HCT116 (cell line): ENCODE measurements at places on chromosomes 5 and 9. TPM values are rescaled to one million over a fixed set of nuclear protein-coding genes. Genes with fewer than 3 reads are reported as not detected.

- H3K4me3 ChIP-seq = no peak overlapping the region
- H3K4me1 ChIP-seq = no peaks in the 10 kb centered on the region
- H3K36me3 ChIP-seq = 0 out of 2 replicates have a peak, but pooled peaks cover 3% of the 10 kb centered on the region
- no peaks in the 10 kb centered on the region for H3K27me3 ChIP-seq
Measured at GRCh38 chr9:137660144-137660543, 41.3 kb downstream of the EHMT1 start.

- no peak overlapping the region for H3K4me3 ChIP-seq
- no peaks in the 10 kb centered on the region for H3K36me3 ChIP-seq
- no peak for DNase-seq
- H3K27ac ChIP-seq = no peak overlapping the region
- peaks cover 49% of the 10 kb centered on the region for H3K27me3 ChIP-seq
Measured at GRCh38 chr9:87269296-87270176, 228.1 kb upstream of the DAPK1 start.

DNA sequence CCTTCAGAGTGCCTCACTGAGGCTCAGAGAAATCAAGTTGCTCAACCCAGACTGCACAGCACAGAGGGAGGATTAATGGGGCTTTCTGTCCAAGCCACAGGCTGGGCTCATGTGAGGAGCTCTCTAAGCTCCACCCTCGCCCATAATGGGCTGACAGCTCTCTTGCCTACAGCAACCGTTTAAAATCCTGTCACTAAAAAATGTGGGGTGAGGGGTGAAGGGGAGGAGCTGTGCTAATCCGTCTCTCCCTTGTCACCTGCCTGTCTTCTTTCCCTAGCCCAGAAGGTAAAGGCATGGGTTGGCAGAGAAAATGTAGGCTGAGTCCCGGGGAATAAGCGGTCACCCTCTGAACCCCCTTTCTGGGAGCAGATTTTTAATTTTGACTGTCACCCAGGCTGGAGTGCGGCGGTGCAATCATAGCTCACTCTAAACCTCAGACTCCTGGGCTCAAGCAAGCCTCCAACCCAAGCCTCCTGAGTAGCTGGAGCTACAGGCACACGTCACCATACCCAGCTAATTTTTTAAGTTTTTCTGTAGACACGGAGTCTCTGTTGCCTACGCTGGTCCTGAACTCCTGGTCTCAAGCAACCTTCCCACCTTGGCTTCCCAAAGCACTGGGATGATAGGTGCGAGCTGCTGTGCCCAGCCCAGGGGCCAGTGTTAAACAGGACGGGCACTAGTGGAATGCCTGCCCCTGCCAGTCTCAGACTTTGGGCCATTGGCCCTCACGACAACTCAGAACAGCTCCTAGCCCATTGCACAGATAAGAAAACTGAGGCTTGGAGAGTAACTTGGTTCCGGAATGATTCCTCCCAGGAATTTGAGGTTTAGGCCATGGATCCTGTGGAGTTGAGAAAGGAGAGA lies 89.5 kb downstream of the LMX1B start:
- H3K36me3 ChIP-seq = no peaks in the 10 kb centered on the region
- peaks cover 15% of the 10 kb centered on the region for H3K4me1 ChIP-seq
- no peak for DNase-seq
- no peak overlapping the region for H3K4me3 ChIP-seq

- H3K4me3 ChIP-seq = no peak overlapping the region
- H3K36me3 ChIP-seq = peaks cover 44% of the 10 kb centered on the region; the same call in 1 of the 2 replicates
- H3K27me3 ChIP-seq = no peaks in the 10 kb centered on the region
- no peak for DNase-seq
- no peak overlapping the region for H3K27ac ChIP-seq
Measured at GRCh38 chr5:140672455-140673186, 755 bp downstream of the DND1 start.

DNA sequence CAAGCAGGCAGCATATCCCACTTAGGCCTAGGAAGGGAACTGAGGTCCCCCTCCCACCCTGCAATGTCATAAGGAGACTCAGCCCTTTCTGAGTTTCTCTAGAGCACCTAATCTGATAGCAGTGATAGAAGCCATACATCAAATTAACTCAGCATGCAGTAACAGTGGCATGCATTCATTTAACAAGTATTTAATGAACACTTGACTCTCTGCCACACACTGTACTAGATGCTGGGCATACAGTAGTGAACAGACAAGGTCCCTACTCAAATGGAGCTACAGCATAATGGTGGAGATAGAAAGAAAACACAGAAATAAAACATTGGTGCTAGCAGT lies 58.6 kb downstream of the SLC22A5 start:
- DNase-seq = no peak
- H3K27ac ChIP-seq = peak overlapping the region; percentile 21; the same call in 1 of the 2 replicates
- H3K4me3 ChIP-seq = no peak overlapping the region
- no peaks in the 10 kb centered on the region for H3K36me3 ChIP-seq
- H3K4me1 ChIP-seq = peaks cover 72% of the 10 kb centered on the region

Gene AGXT2
- not detected for total RNA-seq

Gene DDX4
- total RNA-seq = not detected

Gene EIF4E1B
- total RNA-seq = 0.07 TPM

GRCh38 chr9:70947086-70947485 lies 174.3 kb downstream of the TRPM3 start:
- DNase-seq = no peak
- no peaks in the 10 kb centered on the region for H3K4me1 ChIP-seq

GRCh38 chr9:7844242-7844641 lies 44.7 kb upstream of the DMAC1 start:
- no peaks in the 10 kb centered on the region for H3K36me3 ChIP-seq
- H3K27ac ChIP-seq = no peak overlapping the region
- no peak overlapping the region for H3K4me3 ChIP-seq
- no peaks in the 10 kb centered on the region for H3K27me3 ChIP-seq
- no peaks in the 10 kb centered on the region for H3K4me1 ChIP-seq
- no peak for DNase-seq

- no peak for DNase-seq
- no peaks in the 10 kb centered on the region for H3K4me1 ChIP-seq
- H3K27me3 ChIP-seq = no peaks in the 10 kb centered on the region
- no peak overlapping the region for H3K27ac ChIP-seq
Measured at GRCh38 chr9:107630156-107630555, 140.6 kb upstream of the KLF4 start.

Gene SURF6
- total RNA-seq = 30.1 TPM

DNA sequence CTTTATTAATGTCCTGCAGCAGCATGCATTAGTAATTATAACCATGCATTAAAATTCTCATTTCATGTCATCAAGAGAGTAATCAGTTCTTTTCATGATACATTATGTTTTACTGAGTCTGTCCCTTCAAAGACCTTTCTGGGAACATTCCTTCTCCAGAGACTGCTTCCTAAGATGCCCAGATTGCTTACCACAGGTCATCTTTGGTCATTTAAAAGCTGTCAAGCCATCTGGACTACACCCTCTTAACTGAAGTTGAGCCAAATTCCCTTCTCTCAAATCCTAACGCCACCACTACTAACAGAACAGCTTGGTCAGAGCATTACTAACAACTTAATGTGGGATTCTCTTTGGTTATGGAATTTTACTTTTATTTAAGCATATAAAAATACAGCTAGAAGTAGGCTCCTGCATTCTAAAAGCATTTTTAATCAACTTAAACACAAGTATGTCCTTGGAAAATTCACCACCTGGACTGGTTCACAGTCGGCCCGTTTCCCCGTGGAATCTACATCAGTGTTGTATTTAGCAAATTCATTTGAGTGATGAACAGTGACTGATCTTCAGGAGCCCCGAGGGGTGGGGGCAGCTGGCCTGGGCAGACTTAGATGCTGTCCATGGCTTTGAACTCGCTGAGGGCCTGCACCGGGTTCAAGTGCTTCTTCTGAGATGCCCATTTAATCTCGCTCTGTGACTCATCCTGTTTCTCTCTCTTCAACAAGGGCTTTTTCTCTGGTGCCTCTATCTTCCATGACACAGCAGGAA lies 92.8 kb upstream of the CCDC112 start:
- no peak for DNase-seq
- no peaks in the 10 kb centered on the region for H3K27me3 ChIP-seq
- no peaks in the 10 kb centered on the region for H3K4me1 ChIP-seq
- no peak overlapping the region for H3K27ac ChIP-seq
- no peak overlapping the region for H3K4me3 ChIP-seq

- no peaks in the 10 kb centered on the region for H3K27me3 ChIP-seq
- H3K4me3 ChIP-seq = no peak overlapping the region
- no peaks in the 10 kb centered on the region for H3K4me1 ChIP-seq
- DNase-seq = no peak
- no peak overlapping the region for H3K27ac ChIP-seq
Measured at GRCh38 chr5:86864051-86864450, 246.3 kb downstream of the COX7C start.

Gene WASHC1
- 29.6 TPM for total RNA-seq

DNA sequence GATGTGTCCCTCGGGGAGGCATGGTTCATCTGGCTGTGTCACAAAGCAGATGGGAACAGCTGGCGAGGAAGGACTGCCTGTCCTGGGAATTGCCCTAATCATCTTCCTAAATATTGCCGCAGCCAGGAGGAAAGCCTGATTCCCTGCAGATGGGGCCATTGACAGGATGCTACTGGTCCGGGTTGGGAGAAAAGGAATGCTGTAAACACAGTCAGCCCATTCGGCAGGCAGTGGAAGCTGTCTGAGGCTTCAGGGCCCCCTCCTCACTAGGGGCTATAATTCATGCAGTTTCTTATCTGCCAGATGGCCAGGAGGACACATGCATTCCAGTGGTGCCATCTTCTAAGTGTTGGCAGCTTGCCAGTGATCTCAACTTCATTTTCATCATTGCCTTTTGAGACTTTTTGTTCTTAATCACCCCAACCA lies 110.3 kb downstream of the KCNIP1 start:
- no peak for DNase-seq
- H3K27me3 ChIP-seq = peaks cover 8% of the 10 kb centered on the region; the same call in 1 of the 2 replicates
- H3K36me3 ChIP-seq = no peaks in the 10 kb centered on the region
- no peaks in the 10 kb centered on the region for H3K4me1 ChIP-seq

Gene IGFBPL1
- total RNA-seq = not detected

DNA sequence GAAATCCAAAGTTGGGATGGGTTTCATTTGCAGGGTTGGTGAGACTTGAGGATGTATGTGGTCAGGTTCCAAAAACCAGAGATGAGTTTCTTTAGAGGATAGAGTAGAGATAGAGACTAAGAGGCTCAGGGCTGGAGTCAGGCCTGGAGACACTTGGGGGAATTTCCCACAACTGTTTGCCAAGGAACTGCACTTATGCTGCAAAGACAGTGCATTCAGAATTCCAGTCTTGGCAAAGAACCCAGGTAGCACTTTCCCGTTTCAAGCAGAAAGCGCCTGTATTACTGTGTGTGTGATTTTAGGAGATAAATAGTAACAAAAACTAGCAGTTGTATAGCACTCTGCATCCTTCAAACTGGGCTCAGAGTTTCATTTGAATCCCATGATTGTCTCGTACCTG lies 55.4 kb downstream of the SNCAIP start:
- H3K36me3 ChIP-seq = no peaks in the 10 kb centered on the region
- H3K27ac ChIP-seq = no peak overlapping the region
- H3K4me3 ChIP-seq = no peak overlapping the region
- DNase-seq = no peak

DNA sequence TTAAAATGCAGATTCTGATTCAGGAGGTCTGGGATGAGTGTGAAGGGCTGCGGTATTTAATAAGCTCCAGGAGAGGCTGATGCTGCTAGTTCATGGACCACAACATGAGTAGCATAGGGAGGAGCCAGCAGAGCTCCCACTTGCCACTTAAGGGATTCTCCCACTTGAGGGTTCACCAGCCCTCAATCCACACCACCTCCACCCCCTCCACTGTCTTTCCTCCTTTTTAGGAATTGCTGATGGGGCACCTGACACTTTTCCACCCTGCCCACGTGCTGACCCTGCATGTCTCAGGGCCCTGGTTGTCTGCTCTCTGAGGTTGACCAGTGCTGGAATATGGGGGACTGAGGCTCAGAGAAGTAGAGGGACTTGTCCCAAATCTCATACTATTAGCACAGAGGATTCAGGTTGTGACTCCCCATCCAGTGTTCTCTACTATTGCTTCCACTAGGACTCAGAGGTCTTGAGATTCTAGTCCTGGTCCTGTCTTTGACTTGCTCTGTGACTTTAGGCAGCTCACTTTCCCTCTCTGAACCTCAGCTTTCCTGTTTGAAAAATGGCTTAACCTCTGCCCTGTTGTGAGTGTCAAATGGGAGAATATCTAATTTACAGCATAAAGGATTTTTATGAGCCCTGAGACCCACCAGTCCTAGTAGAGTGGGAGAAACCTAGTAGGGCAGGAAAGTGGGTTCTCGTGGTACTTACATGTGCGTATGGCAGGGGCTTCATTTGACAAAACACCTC lies 72.9 kb downstream of the PPARGC1B start:
- no peaks in the 10 kb centered on the region for H3K36me3 ChIP-seq
- H3K27me3 ChIP-seq = no peaks in the 10 kb centered on the region
- no peak for DNase-seq
- H3K4me1 ChIP-seq = peaks cover 42% of the 10 kb centered on the region

GRCh38 chr5:150587016-150587415 lies 53.4 kb upstream of the SYNPO start:
- no peaks in the 10 kb centered on the region for H3K27me3 ChIP-seq
- H3K27ac ChIP-seq = no peak overlapping the region
- H3K36me3 ChIP-seq = no peaks in the 10 kb centered on the region
- H3K4me3 ChIP-seq = no peak overlapping the region
- no peaks in the 10 kb centered on the region for H3K4me1 ChIP-seq

- H3K4me3 ChIP-seq = no peak overlapping the region
- H3K27me3 ChIP-seq = peaks cover 40% of the 10 kb centered on the region
- H3K36me3 ChIP-seq = no peaks in the 10 kb centered on the region
- no peaks in the 10 kb centered on the region for H3K4me1 ChIP-seq
- DNase-seq = no peak
- no peak overlapping the region for H3K27ac ChIP-seq
Measured at GRCh38 chr5:168941901-168942300, 359.0 kb downstream of the SLIT3 start.

GRCh38 chr9:123039617-123040219 lies 6.3 kb downstream of the GPR21 start:
- no peak overlapping the region for H3K27ac ChIP-seq
- H3K4me3 ChIP-seq = no peak overlapping the region
- no peak for DNase-seq
- H3K36me3 ChIP-seq = no peaks in the 10 kb centered on the region
- no peaks in the 10 kb centered on the region for H3K27me3 ChIP-seq

Gene LRRC19
- not detected for total RNA-seq

DNA sequence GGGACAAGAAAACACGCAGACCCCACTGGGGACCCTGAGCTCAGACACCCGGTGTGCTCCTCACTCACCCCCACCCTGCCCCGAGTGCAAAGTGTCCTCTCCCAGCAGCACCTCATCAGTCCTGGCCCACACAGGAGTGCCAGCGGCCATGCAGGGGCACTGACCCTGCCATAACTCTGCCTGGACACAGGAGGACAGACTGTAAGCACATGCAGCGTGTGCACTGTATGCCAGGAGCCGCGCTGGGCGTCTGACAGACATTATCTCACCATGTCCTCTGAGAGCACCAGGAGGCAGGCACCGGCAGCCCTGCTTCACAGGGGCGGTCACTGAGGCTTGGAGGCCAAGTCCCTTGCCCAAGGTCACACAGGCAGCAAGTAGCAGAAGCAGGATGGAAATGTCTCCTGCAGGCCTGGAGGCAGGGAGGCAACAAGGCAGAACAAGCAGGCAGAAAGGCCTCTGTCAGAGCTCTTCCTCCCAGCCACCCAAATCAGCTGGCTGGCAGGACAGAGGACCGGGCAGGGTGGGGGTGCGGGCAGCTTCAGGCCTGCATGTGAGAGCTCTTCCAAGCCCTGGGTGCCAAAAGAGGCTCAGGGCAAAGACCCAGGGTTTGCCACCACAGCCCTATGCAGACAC lies 8.4 kb downstream of the EEIG1 start:
- peak overlapping the region; percentile 19; the same call in 1 of the 2 replicates for H3K27ac ChIP-seq
- H3K4me1 ChIP-seq = peaks cover 64% of the 10 kb centered on the region
- H3K27me3 ChIP-seq = no peaks in the 10 kb centered on the region
- no peaks in the 10 kb centered on the region for H3K36me3 ChIP-seq
- H3K4me3 ChIP-seq = no peak overlapping the region
